ENCODE measurements at places on chromosomes 1 and 21. TPM values are rescaled to one million over a fixed set of nuclear protein-coding genes. Genes with fewer than 3 reads are reported as not detected.

Gene CELA2A
- 0.33 TPM for polyA plus RNA-seq

Gene MFSD2A
- polyA plus RNA-seq: 1.5 TPM

Gene RPTN
- polyA plus RNA-seq: not detected

Gene FCRL5
- polyA plus RNA-seq: not detected

Gene SERTAD4
- 0.67 TPM for polyA plus RNA-seq
